ENCODE measurements at places on chromosomes 11 and 22.
A peak's percentile ranks its signal among the peaks of the same experiment; 100 is the strongest.

- peak; percentile 71 for DNase-seq
Observed at GRCh38 chr11:65653229-65654225, 9.2 kb downstream of the RELA start.

DNA sequence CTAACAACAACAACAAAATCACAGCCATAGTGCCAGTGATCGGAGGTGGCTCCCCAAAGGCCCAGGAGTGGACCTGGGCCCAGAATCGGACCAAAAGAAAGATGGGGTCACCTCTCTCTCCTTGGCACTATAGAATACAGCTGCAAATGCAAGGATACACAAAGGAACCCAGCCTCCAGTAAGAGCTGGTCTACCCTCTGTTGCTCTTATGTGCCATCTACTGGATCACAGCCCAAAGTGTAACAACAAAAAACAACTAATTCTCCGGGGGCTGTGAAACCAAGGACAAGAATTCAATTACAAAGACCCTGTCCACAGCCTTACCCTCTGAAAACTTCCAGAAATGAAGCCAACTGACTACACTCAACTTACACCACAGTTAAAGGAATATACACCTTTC, 21.6 kb downstream of the OR8G5 start:
- DNase-seq = no peak

DNA sequence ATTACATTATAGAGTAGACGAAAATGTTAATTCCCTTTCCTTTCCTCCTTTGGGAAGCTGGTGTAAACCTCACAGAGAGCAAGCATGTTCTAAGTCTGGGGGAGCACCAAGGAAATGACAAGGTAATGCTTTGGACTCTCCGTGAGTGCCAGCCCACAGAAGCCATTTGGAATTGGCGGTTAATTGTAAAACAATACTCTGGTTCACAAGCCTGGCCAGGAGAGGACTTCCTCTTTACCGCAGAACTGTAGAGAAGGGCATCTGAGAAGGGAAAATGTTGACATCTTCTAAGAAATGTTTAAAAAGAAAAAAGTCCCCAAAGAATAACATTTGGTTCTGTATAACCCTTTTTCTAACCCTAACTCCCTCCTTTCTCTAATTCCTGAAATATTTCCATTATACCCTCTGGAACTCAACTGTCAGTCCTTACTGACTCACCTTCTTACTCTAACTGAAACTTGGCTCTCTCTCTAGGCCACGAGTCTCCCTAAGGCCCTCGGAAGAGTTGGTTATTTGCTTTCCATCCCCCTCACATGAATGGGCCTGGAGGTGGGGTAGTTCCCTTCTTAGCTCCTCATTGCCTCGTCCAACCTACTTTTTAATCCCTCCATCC, 379.8 kb downstream of the SOX6 start:
- no peak for DNase-seq

DNA sequence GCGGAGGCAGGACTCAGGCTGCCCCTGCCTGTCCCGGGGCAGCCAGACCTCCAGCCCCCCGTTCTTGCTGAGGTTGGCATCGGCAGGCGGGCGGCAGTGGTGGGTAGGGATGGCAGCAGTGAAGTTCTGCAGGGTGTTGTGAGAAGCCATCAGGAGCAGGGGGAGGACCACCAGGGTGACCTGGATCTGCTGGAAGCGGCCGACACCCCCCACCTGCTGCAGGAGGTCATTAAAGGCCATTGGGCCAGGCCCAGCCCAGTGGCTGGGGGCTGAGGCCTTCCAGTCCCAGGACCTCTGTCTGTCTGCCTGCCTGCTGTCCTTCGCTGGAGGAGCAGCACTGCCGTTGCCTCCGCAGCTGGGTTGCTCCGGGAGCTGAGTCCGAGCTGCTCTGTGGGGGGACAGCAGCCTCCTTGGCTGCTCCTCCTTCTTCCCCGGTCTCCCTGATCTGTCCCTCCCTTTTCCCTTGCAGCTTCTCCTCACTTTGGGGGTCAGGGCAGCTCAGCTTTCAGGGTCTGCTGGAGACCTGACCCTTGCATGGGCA, at the start of gene SLC22A6:
Gene SLC22A6, minus strand, starts transcription at position 517 of the 541 bp plus-strand sequence. Its CDS starts 277 bp downstream, at position 240.
- DNase-seq = no peak

GRCh38 chr22:44412136-44412731, 85.8 kb downstream of the RTL6 start:
- DNase-seq = no peak
